ENCODE measurements at places on chromosomes 6 and 20.

DNA sequence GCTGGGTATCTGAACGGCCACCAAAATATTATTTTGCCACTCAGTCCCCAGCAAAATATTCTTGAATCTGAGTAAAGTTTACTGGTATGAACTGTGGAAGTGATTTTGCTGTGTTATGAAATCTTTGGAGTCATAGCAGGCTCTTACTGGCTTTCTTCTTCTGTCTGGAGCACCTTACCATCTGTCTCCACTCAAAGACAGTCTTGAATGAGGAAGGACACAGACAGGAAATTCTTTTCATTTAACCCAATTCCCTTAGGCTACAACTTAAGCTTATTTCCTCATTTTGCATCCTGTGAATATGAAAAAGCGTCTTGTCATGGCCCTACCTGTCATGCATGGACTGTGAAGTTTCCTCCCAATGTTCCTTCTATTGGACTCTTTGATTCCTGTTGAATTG, 24.7 kb downstream of the FNDC1 start:
- no peak for DNase-seq

- peak; percentile 92 for DNase-seq
Observed at GRCh38 chr6:31814677-31815024, 432 bp downstream of the HSPA1L start.

DNA sequence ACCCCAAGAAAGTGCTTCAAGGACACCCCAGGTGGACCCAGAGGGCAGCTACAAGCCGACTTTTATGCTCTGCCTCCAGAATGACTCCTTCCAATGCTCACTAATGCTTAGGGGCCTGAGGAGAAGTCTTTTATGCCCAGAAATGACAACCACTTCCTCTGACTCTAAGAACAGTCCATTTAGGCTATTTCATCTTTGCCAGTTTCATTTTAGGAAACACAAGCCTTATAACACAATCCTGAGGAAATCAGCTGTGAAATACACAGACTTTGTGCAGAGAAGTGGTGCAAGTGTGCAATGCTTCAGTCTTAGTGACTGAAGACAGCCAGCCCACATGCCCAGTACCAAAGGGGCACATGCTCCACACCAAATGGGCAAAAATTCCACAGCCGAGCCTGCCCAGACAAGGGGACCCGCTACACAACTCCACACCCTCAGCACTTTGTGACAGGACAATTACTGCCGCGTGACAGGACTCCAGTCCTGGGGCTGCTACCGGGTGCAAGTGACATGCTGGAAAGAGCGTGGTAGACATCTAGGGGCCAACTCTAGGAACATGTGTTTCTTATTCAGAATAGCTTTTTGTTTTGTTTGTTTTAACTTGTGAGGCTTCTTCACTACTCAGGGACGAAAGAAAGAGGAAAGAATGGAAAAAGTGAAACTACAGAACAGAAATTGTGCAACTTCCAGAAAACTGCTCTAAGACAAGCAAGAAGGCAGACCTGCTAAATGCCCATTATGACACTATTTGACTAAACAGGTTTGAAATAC, 28.2 kb upstream of the PLAGL1 start:
- DNase-seq = peak; percentile 32

DNA sequence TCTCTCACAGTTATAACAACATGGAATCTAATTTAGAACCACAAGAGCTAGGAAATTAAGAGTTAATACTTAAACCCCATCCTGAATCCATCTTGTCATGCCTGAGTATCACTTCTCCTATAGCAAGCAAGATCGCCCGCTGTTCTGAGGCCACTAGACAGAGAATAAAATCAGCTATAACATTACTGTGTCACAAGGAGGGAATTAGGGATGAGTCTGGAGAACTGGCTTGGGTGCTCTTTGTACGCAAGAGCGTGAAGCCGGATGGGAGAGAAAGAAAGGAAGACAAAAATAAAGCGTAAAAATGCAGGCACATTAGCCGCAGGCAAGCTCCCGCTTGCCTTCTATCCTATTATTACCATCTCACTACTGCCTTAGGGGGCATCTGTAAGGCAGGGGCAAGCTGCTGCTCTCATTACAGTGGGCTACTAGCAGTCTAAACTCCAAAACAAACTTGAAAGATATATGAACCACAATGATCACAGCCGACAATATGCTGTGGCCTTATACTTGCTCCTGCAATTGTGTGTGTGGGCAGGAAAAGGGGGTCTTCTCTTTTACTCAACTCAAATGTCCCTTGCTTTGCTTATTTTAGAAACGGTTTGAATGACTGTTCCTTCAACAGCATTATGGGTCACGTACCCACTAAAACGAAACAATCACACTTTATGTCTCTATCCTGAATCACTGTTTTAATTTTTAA, 81.9 kb downstream of the GJA10 start:
- no peak for DNase-seq

DNA sequence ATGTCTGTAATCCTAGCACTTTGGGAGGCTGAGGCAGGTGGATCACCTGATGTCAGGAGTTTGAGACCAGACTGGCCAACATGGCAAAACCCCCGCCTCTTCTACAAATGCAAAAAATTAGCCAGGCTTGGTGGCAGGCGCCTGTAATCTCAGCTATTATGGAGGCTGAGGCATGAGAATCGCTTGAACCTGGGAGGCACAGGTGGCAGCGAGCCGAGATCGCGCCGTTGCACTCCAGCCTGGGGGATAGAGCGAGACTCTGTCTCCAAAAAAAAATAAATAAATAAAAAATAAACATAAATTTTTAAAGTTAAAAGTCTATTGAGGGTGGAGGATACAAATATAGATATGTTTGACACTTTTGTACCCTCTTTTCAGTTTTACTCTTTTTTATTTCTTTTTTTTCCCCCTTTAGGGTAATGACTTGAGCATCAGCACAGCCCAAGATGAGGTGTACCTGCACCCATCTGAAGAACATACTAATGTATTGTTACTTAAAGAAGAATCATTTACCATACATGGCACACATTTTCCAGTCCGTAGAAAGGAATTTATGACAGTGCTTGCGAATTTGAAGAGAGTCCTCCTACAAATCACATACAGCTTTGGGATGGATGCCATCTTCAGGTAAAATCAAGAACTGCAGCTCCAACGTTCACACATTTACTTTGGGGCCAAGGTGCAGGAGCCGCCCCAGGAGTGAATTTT, 368.9 kb downstream of the LAMA2 start:
- DNase-seq = peak; percentile 11
